ENCODE measurements at places on chromosomes 2 and 18. TPM values are rescaled to one million over a fixed set of nuclear protein-coding genes. Genes with fewer than 3 reads are reported as not detected.
A peak's percentile ranks its signal among the peaks of the same experiment; 100 is the strongest.

GRCh38 chr2:235934774-235935484 is 233.3 kb downstream of the GBX2 start:
- ATAC-seq = peak; percentile 47

- no peak for ATAC-seq
Measured at GRCh38 chr2:201929281-201930026, 104.2 kb upstream of the FZD7 start.

DNA sequence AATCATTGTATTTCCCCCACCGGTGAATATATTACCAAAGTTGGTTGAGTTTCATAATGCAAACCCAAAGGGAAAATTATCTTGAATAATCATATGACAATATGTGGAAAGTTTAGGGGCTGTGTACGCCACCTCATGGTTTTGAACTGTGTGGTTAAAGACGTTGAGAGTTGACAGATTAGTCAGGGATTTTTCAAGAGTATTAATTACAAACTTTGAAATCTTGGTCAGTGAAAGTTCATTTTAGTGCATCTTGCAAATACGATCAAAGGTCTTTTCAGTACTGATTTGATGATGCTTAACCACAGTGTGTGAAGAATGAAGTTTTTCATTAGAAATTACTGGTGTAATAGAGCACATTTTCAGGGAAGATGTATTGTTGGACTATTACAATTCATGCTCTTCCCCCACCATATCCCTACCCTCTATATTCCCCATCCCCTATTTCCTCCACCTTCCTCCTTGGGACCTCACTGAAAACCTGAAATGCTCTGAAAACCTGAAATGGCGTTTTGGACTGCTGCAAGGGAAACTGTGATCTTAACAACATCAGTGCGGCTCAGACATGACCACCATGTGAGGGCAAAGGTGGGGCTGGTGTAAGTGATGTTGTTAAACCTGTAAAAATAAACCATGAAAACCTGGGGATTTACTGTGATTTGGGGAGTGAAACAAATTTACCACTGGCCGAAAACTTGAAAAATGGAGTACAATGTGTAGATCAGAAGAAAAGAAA is 4.5 kb upstream of the BCL2L11 start:
- no peak for ATAC-seq

- ATAC-seq = no peak
Measured at GRCh38 chr2:144511226-144511810, 8.6 kb downstream of the ZEB2 start.

DNA sequence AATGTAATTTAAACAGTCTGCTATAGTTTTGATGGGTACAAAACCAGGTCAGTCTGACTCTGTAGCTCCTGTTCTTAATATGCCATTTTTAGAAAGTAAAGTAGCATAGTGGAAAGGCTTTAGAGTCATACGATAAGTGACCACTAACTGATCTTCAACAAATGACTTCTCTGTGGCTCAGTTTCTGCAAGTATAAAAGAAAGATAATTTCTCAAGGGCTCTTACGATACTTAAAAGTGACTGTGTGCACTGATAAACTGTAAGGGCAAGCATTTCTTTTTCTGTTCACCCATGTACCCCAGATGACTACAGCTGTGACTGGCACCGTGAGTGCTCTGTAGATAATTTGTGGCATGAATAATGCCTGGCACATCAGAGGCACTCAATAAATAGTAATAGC is 178.7 kb downstream of the LCLAT1 start:
- no peak for ATAC-seq

- ATAC-seq = peak; percentile 50
Measured at GRCh38 chr2:165681841-165682240, 112.2 kb downstream of the GALNT3 start.

GRCh38 chr2:43265001-43265400 is 38.6 kb upstream of the ZFP36L2 start:
- no peak for ATAC-seq

GRCh38 chr18:4060427-4061281 is 394.5 kb downstream of the DLGAP1 start:
- no peak for ATAC-seq

- ATAC-seq = no peak
Measured at GRCh38 chr2:200373231-200373630, 66.7 kb downstream of the SPATS2L start.

Gene TUBA3D
- total RNA-seq = not detected

Gene PIEZO2
- total RNA-seq = 2.2 TPM

Gene SULT1C2
- total RNA-seq = 0.21 TPM

Gene CCDC141
- total RNA-seq = 0.41 TPM

Measured in motor neuron (in vitro differentiated cells).